COR-L47 (cell line): ENCODE measurements at places on chromosomes 2 and 18.

- DNase-seq: no peak
These were observed 109.5 kb upstream of the PIK3C3 start for GRCh38 chr18:41845563-41845962.

DNA sequence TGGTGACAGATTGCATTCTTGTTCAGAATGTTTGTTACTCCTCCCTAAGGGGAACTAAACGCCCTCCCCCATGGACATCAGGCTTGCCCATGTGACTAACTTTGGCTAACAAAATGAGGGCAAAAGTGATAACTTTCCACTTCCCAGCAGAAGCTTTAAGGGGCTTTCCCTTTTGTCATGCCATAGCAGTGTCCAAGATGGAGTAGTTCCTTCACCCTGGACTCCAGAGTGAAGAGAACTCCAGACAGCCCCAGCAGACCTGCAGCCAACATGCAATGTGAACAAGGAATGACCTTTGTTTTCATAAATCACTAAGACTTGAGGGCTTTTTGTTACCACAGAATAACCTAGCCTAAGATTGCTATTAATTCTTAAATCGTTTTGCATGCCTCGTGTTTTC, 163.5 kb downstream of the ZEB2 start:
- no peak for DNase-seq

- no peak for DNase-seq
These were observed 85.4 kb upstream of the B3GNT2 start for GRCh38 chr2:62110415-62111025.

- no peak for DNase-seq
These were observed 24.8 kb upstream of the HNRNPA3 start for GRCh38 chr2:177187631-177188312.

GRCh38 chr2:12048550-12048949, 302.1 kb downstream of the LPIN1 start:
- no peak for DNase-seq

- peak; percentile 50 for DNase-seq
These were observed 762 bp downstream of the INO80C start for GRCh38 chr18:35497027-35497369.

DNA sequence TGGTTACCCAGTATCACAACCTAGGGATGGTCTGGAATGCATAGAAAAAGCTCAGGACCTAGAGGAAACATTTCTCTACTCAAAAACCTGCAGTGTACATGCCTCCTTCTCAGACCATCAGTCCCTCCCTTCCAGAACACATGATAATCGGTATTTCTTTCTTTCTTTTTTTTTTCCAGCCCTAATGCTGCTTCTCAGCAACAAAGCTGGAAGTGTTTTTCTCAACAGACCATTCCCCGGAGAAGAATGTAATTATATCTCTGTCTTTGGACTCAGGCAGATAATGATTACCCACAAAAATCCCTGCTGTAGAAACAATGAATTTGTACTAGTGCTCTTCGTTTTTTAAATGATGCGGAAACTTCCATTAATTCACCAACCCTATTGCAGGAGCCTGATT, 44.1 kb upstream of the NDUFV2 start:
- no peak for DNase-seq

DNA sequence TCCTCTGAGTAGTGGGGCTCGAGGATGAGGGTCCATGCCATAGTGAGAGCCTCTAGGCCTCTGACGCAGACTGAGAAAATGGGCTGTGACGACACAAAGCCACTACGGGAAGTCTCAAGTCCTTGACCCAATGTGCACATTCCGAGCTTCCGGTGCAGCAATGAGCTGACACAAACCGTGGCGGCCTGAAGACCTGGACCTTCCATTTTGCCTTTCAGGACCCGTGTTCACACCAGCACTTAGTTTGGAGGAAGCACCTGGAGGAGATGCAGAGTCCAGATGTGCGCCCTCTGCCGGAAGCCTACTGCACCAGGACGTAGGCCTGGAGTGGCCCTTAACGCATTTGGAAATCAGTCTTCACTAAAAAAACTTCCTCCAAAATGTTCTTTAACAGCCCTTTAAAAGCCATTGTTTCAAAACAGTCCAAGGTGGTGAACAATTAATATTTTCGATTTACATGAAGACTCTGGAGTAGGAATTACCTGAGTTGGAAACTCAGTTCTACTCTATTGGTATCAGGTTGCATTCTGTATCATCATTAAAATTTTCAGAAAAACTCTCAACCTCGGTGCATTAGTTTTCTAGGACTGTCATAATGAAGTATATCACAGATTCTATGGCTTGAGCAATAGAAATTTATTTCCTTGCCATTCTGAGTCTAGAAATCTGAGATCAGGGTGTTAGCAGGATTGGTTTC, 33.9 kb downstream of the BMP10 start:
- DNase-seq: peak; percentile 10

GRCh38 chr2:197137826-197138477, 172.6 kb downstream of the ANKRD44 start:
- no peak for DNase-seq

GRCh38 chr2:197876524-197876923, 72.1 kb downstream of the PLCL1 start:
- DNase-seq: no peak

DNA sequence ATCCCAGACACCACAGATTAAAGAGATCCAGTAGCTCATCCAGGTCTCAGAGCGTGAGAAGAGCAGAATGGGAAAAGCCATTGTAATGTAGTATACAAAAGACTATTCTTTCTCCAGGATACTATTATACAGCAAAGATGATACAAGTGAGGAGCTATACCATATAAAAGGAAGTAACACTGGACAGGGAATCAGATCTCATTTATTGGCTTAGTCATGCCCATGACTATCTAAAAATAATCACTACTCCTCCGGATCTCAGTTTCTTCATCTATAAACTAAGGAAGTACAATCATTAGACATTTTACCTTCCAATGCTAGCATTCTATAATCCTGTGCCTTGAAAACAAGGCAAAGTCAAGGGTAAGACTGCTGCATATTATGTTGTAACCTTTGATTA, 19.4 kb downstream of the KRCC1 start:
- DNase-seq: no peak
